ENCODE measurements at places on chromosomes 16 and 17. TPM values are rescaled to one million over a fixed set of nuclear protein-coding genes. Genes with fewer than 3 reads are reported as not detected.

DNA sequence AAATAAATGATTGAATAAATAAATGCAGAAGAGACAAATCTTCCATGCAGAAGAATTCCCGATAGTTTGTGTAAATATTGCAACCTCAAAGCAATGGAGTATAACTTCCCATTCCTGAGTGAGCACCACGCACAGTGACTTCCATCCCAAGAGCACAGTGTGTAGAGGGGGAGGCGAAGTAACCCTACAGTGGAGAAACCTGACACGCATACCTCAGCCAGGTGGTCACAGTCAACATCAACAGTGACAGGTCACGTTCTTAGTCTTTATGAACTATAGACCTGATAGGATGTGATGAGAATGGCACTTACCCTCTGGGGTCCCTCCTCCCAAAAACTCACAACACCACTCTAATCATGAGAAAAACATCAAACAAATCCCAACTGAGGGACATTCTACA lies 111.6 kb downstream of the DYNLRB2 start:
- DNase-seq: no peak

- no peak for DNase-seq
Measured at GRCh38 chr16:1961651-1962067, 2.3 kb downstream of the NDUFB10 start.

DNA sequence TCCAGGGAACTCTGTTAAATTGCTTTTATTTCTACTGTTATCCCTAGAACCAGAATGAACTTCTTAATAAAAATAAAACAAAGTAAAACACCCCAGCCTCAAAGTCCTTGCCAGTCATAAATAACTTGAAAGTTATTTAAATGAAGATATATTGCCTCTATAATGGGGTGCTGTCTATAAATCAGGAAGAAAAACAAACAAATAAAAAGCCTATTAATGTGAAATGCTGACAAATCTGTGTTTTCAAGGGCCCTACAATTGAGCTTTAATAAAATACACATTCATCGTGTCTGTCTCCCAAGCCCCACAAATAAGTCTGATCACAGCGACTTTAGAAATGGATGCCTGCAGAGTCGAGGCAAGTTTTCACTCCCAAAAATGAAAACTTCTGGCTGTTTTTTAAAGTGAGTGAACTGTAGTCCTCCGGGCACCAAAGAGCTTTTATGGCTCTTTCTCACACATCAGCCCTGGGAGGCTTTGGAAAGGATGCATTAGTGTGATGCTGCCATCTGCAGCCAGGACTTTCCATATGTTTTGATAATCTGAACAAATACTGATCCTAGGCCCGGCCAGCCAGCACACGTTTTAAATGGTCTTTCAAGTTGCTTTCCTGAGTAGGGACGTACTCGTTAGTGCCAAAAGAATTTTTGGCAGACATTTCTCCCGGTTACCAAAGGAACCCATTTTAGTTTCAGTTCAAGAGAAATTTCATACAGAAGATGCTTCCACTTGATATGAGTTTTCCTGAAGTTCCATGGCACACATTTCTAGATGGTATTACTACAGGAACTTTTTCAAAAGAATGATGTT lies 16.3 kb downstream of the NACA2 start:
- no peak for DNase-seq

DNA sequence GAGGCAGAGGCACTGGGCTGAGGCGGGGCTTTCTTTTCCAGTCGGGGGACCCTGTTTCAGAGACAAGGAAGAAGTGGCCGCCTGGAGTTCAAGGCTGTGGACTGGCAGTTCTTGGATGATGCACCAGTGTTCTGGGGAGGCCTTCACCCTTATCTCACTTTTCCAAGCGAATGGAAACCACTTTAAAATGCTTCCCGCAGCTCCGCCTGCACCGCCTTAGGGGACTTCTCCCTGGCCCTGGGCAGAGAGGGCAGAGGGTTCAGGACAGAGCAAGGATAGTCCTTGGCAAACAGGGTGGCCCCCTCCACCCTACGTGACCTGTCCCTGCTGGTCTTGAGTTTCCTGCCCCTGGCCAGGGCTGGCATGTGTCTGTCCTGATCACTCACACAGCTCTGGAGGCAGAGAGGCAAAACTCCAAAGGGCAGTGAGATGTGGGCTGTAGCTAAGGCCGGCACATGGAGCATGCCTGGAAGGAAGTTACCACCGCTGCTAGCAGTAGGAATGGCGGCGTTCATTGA lies 20.6 kb downstream of the RTN4RL1 start:
- DNase-seq: no peak

- DNase-seq: peak; percentile 22
Measured at GRCh38 chr17:28474111-28474531, 677 bp downstream of the SLC13A2 start.

DNA sequence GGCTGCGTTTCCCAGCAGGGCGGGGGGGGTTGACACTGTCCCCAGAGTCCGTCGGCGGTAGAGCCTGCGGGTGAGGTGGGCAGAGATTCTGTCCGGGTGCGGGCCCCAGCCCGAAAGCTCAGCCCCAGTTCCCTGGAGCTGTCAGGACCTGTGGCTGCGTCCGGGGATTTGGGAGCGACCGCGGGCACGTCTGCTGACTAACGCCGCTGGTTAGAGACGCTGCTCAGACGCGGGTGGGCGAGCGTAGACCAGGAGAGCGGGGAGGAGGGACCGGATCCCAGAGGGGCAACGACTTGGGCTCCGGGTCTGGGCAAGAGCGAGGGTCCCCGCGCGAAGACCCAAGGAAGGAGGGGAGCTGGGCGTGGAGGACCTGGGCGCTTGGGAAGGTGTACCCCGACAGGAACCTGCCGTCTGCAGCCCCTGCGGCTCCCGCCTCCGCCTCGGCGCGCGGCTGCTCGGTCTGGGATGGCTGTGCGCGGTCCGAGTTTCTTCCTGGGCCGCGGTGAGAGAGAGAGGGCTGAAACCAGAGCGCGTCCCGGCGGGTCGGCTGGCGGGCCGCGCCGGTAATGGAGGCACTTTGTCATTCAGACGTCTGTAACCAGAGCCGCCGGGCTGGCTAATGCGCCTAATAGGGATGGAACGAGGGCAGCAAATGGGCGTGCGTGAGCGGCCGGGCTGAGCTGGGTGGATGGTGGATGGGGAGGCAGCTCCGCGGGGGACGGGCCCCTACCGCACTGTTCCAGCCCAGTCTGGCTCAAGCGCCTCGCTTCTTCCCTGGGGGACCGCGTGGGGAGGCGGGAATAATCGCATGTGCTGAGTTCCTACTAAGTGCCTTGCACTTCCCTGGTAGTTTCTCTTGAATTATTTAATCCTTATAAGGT lies 2.3 kb downstream of the NGFR start:
- DNase-seq: peak; percentile 91

- no peak for DNase-seq
Measured at GRCh38 chr16:3690980-3691720, 26.2 kb downstream of the TRAP1 start.

DNA sequence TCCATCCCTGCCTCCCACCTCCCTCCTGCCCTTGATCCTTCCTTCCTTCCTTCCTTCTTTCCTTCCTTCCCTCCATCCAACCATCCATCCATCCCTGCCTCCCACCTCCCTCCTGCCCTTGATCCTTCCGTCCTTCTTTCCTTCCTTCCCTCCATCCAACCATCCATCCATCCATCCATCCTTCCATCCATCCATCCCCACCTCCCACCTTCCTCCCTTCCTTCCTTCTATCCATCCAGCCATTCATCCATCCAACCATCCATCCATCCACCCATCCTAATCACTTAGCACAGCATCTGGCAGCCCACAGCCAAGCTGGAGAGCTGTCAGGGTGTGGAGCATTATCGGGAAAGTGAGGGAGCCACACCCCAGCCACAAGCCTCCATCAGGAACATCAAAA lies 54.5 kb downstream of the TK2 start:
- DNase-seq: peak; percentile 41

DNA sequence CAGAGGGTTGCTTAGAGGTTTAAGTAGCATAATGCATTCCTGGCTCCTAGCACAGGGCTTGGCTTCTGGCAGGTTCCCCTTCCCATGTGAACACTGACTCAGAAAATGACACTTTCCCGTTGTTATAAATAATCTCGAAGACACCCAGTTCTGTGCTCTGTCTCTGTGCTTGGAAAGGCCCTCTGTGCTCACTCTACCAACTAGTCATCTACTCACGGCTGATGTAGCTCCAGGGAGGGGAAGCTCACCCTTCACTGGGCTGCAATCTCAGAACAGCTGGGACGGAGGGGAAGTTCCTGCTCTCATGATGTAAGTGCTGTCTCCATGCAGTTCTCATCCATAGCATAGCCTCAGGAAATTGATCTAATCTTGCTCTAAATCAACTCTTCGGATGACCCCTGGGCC lies 230.5 kb upstream of the ASIC2 start:
- DNase-seq: peak; percentile 74

DNA sequence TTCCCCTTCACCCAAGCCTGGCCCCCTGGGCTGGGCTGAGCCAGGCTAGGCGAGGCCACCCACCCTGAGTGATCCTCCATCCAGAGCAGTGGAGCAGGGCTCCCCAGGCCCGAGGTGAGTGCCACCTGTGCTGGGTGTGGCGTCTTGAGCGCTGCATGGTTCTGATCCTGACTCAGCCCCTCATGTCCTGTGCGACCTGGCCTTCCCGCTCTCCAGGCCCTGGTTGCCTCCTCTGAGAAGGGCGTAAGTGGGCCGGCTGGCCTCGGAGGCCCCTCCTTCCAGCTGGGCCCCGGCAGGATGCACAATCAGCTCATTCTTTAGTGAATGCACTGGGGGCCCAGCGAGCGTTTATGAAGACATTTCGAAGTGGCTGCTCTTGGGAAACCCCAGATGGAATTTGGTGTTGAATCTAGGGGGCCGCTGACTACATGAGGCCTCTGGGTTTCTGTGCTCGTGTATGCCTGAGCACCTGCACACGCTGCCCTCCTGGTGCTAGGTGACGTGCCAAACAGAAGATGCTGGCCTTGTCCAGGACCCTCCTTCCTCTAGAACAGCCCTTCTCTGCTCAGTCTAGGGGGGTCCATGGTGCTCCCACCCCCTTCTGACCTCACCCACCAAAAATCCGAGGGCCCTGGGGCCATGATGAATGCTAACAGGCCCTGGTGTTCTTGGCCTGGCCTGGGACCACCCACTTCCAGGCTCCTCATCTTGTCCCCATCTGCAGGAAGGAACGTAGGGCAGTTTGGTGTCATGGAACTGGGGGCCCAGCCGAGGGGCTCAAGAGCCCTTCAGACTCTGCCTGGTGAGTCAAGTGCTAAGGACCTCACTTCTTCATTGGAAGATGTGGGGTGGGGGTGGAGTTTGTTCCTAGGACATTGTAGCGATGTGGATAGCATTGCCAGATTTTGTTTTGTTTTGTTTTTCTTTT lies 3.6 kb upstream of the TMEM92 start:
- peak; percentile 84 for DNase-seq

DNA sequence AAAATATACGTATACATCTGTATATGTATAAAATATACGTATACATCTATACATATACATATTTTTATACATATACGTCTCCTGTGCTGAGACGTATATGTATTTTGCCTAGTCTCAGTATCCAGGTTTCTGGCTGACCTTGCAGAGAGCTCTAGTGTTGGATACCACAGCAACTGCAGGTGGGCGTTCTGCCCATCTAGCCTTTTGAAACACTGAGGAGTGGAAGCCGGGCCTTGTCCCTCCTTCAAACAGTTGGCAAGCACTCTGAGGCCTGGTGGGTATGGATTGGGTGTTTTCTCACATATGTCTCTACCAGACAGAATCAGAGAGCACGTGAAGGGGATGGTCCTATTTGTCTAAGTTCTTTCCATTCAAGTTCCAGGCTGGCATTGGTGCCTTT lies 39.4 kb upstream of the MRC2 start:
- no peak for DNase-seq

GRCh38 chr17:44187131-44187899 lies 543 bp downstream of the TMUB2 start:
- no peak for DNase-seq

The SBK1 gene
- 0.36 TPM for total RNA-seq

The TACO1 gene
- 15.7 TPM for total RNA-seq
